Thoracic aorta (tissue), 2 donors: ENCODE measurements at places on chromosomes 5 and 9. TPM values are rescaled to one million over a fixed set of nuclear protein-coding genes. Genes with fewer than 3 reads are reported as not detected.

DNA sequence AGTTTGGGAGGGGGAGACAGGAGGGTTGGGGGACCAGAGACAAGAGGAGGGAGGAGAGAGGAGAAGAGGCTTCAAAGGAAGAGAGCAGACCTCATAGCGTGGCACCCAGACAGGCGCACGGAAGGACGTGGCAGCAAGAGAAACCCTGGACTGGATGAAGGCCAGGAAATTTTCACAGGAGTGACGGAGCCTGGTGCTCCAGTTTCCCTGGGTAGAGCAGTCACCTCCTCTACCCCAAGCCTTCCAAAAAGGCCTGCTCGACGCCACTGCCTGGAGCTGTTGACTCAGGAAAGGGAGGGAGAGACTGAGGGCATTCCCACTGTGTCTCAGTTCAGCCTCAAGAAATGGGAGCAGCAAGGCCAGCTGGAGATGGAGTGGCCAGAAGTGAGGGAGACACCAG is 19.3 kb downstream of the AK8 start:
- H3K36me3 ChIP-seq: no peaks in the 10 kb centered on the region
- no peaks in the 10 kb centered on the region for H3K4me1 ChIP-seq
- H3K27me3 ChIP-seq: no peaks in the 10 kb centered on the region
- no peak overlapping the region for H3K27ac ChIP-seq
- no peak overlapping the region for H3K4me3 ChIP-seq

The GRM6 gene
- total RNA-seq: not detected

DNA sequence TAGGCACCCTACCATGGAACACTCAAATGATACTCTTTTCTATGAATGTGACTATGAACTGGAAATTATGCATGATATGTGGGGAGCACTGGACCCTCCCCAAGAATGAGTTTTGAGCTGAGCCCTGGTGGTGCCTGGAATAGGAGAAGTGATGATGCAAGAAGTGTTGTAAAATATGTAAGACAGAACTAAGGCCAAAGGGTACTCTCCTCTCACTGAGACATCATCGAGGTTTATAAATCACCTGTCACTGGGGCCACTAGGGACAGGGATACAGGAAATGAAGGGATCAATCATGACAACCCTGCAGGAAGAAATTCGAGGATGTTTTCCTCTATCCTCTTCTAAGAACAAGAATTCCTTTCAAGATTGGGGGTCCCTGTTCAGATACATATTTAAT is 45.4 kb downstream of the PCSK1 start:
- H3K36me3 ChIP-seq: no peaks in the 10 kb centered on the region
- no peak overlapping the region for H3K27ac ChIP-seq
- DNase-seq: no peak
- H3K27me3 ChIP-seq: no peaks in the 10 kb centered on the region
- peaks cover 11% of the 10 kb centered on the region for H3K4me1 ChIP-seq

The ANKRD18A gene
- total RNA-seq: not detected

The LHX3 gene
- total RNA-seq: not detected

- H3K4me1 ChIP-seq: peaks cover 16% of the 10 kb centered on the region
- no peaks in the 10 kb centered on the region for H3K27me3 ChIP-seq
- H3K27ac ChIP-seq: peak overlapping the region; percentile 70
- H3K36me3 ChIP-seq: peaks cover 29% of the 10 kb centered on the region
Measured at GRCh38 chr5:1800472-1801221, 560 bp upstream of the NDUFS6 start.

The PAPPA gene
- total RNA-seq: 17.4 TPM

- H3K27me3 ChIP-seq: no peaks in the 10 kb centered on the region
- peaks cover 12% of the 10 kb centered on the region for H3K4me1 ChIP-seq
- no peak for DNase-seq
- H3K27ac ChIP-seq: no peak overlapping the region
- H3K4me3 ChIP-seq: no peak overlapping the region
Measured at GRCh38 chr9:83423815-83424707, 114.1 kb downstream of the FRMD3 start.

- no peaks in the 10 kb centered on the region for H3K27me3 ChIP-seq
- no peak for DNase-seq
- H3K4me1 ChIP-seq: no peaks in the 10 kb centered on the region
Measured at GRCh38 chr9:78821126-78821822, 524.3 kb downstream of the PSAT1 start.
